AG20443 (cell line): ENCODE measurements at places on chromosomes 7 and 10.

- no peak for DNase-seq
Measured at GRCh38 chr7:117273814-117274225, 49.0 kb downstream of the WNT2 start.

GRCh38 chr10:114851336-114851735, 29.8 kb downstream of the FHIP2A start:
- no peak for DNase-seq

GRCh38 chr10:71038921-71039320, 150.6 kb upstream of the PCBD1 start:
- DNase-seq, result no peak

DNA sequence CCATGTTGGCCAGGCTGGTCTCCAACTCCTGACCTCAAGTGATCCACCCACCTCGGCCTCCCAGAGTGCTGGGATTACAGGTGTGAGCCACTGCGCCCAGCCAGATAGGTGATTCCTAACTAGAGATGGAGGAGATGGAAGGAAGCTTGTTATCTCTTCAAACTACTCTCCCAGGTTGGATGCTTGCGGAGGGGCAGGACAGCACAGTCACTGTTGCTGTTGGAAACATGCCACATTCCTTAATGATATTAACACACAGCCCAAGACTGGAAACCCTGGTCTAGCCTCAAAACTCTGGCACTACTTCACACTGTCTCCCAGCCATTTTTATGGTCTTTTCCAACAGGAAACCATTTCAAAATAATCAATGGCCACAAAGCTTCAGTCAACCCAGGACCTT, 468.8 kb upstream of the NRP1 start:
- DNase-seq, result no peak

- no peak for DNase-seq
Measured at GRCh38 chr10:124072541-124072940, 20.9 kb downstream of the CHST15 start.

DNA sequence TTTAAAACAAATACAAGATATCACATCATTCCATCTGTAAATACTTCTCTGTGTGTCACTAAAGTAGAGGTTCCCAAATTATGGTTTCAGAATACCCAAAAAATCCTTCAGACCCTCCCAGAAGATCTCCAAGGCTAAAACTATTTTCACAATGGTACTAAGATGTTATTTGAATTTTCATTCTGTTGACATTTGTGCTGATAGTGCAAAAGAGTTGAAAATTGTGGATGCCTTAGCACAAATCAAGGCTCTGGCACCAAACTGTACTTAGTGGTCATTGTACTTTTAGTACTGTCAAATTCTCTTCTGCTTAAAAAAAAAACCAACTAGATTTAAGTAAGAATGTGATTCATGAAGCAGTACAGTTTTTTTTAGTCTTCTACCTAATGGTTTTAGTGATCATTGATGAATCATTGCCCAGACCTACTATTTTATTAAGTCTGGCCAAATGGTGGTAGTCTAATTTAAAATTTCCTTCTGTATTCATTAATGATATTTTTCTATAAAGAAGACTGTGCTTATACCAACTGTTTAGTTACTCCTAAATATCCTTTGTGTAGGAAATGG, 50.5 kb downstream of the TPST1 start:
- DNase-seq, result no peak

DNA sequence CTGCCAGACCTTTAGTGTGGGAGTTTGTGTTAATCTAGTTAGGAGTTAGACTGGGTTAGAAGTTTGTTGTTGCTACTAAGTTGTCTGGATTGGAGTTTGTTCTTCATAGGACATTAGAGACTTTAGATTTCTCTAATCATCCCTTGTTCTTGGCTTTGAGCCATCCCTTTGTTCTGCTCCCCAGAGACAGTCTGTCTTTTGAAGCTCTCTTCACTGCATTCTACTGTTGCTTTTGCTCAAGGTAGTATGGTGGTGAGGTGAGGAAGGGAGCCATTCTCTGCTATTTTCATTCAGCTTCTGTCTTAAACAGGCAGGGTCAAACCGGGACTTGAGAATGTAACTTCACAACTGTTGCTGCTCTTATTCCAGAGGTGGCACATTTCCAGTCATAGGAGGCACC, 10.4 kb upstream of the TARP start:
- DNase-seq, result no peak
